RWPE2 (cell line): ENCODE measurements at places on chromosomes 7 and 10.
A peak's percentile ranks its signal among the peaks of the same experiment; 100 is the strongest.

GRCh38 chr7:155998328-155998691 lies 186.0 kb upstream of the SHH start:
- no peaks in the 10 kb centered on the region for H3K36me3 ChIP-seq
- H3K4me3 ChIP-seq, result no peak overlapping the region
- no peak for DNase-seq

DNA sequence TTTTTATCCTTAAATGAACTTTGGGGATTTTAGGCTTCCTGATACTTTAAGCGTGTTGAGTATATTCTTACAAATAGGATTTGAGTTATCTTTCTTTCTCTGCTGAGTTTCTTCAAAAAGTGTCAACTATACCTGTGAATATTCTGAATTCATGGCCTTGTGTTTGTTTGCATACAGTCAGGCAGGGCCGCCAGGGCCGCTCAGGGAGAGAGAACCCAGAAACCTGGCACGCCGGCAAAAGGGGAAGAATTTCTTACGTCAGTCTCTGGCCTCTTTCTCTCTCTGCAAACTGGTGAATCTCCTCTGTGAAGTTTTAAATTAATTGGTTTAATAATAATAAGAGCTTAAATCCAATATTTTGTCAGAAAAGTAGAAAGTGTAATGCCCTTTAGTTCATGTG lies 29.3 kb upstream of the BNIP3 start:
- DNase-seq, result no peak
- no peak overlapping the region for H3K27ac ChIP-seq

- H3K4me1 ChIP-seq, result no peaks in the 10 kb centered on the region
- peaks cover 59% of the 10 kb centered on the region for H3K36me3 ChIP-seq
- DNase-seq, result no peak
These were observed 39.8 kb downstream of the WAPL start for GRCh38 chr10:86481761-86482160.

DNA sequence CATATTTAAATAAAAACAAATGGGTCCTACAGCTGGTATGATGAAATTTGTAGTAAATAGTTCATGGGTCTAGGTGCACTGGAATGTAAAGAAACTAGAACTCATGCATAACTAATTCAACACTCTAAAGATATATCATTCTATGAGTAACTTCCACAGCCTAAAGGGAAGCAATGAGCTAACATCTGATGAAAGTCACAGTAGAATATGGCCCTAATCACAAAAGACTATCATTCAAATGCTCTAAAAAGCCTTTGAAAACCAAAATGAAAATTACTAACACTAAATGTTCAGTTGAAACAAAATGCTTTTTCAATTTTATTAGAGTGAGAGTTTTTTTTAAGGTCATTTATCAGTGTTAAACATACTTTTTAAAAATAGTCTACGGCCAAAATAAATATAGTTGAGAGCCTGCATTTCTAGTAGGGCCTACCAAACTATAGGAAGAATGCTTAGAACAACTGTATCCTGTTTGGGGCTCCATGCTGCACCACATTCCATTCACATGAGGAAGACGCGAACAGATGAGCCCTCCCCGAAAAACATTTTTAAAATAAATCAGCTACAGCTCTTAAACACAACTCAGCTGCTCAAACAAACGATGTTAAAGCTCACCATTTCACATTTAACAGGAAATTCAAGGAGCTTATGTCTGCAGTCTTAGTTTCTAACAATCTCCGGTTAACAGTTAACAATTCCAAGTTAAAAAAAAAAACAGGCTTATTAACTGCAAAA lies 134.5 kb downstream of the NRBF2 start:
- H3K27me3 ChIP-seq, result no peaks in the 10 kb centered on the region
- peak overlapping the region; percentile 90 for H3K27ac ChIP-seq
- peak overlapping the region; percentile 41 for H3K4me3 ChIP-seq
- no peak for DNase-seq
- H3K36me3 ChIP-seq, result peaks cover 23% of the 10 kb centered on the region

DNA sequence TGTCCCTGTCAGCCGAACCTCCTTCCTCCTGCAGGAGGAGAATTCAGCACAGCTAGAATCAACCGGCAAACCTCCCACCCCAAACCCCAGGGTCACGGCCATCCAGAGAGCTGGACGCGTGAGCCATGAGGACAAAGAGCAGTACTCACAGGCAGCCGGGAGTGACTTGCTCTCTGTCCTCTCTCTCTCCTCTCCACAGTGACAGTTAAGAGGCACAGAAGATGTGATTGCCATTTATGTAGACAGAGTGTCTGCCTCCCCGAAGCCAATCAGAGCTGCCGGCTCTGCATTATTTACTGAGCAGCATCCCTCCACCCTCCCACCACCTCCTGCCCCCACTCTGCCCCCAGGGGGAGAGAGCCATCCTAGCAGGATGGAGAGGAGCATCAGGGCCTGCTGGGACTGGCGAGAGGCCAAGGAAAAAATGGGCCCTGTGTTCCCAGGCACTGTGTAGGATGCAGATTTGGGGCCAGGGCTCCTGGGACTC lies 4.3 kb downstream of the DDC start:
- H3K4me3 ChIP-seq, result no peak overlapping the region
- peaks cover 14% of the 10 kb centered on the region for H3K27me3 ChIP-seq
- no peaks in the 10 kb centered on the region for H3K4me1 ChIP-seq

DNA sequence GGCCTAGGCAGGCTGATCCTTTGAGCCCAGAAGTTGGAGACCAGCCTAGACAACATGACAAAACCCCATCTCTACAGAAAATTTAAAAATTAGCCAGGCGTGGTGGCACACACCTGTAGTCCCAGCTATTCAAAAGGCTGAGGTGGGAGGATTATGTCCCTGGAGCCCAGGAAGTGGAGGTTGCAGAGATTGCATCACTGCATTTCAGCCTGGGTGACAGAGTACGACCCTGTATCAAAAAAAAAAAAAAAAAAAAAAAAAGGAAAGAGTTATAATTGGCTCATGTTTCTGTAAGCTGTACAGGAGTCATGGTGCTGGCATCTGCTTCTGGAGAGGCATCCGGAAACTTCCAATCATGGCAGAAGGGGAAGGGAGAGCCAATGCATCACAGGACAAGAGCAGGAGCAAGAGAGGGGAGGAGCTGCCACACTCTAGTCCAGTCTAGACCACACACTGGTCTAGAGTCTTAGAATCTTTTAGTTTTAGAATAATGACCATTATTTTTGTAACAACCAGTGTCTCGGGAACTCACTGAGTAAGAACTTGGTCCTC lies 16.8 kb downstream of the DOCK1 start:
- H3K36me3 ChIP-seq, result peaks cover 8% of the 10 kb centered on the region; the same call in 1 of the 2 replicates
- peaks cover 19% of the 10 kb centered on the region for H3K4me1 ChIP-seq
- DNase-seq, result no peak

GRCh38 chr7:98753989-98754479 lies 115.8 kb downstream of the TMEM130 start:
- DNase-seq, result no peak
- H3K36me3 ChIP-seq, result no peaks in the 10 kb centered on the region
- H3K4me3 ChIP-seq, result no peak overlapping the region
- no peak overlapping the region for H3K27ac ChIP-seq
- no peaks in the 10 kb centered on the region for H3K27me3 ChIP-seq
- no peaks in the 10 kb centered on the region for H3K4me1 ChIP-seq

DNA sequence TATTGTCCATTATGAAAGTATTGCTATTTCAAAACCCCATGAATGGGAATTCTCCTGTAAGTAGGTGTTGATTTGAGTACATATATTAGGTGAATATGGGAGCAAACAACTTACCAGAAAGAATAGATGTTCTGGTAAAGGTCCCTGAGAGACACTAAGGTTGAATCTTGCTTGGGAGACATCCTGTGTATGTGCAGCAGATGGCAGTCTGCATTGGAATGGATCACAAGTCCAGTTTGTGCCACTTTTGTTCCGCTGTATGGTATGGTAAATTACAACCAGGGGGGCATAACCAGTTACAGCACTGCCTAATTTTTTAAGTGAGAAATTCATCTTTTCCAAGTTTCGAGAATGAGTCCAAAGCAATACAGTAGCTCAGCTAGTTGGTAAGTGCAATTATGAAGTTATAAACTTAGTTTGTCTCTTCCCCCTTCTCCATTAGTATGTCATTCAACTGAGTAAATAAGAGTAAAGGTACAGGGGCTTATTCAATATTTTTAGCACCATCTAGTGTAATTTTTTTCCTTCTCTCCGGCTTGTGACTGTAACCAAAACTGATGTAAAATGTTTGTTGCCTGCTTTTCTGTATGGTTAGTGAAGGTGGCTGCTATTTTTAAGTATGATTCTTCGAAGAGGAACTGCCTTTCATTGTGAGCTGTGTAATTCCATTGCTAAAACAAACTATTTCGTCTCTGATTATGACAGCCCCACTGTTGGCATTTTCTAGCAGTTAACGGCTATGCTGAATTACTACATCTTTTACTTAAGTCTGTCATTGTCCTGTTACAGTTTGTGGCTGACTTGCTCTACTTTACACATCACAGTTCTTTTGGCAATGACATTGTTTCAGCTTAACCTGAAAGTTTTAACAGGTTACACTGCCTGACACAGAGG lies 2.8 kb downstream of the MCU start:
- no peak overlapping the region for H3K27ac ChIP-seq
- no peak overlapping the region for H3K4me3 ChIP-seq
- H3K4me1 ChIP-seq, result peaks cover 19% of the 10 kb centered on the region

DNA sequence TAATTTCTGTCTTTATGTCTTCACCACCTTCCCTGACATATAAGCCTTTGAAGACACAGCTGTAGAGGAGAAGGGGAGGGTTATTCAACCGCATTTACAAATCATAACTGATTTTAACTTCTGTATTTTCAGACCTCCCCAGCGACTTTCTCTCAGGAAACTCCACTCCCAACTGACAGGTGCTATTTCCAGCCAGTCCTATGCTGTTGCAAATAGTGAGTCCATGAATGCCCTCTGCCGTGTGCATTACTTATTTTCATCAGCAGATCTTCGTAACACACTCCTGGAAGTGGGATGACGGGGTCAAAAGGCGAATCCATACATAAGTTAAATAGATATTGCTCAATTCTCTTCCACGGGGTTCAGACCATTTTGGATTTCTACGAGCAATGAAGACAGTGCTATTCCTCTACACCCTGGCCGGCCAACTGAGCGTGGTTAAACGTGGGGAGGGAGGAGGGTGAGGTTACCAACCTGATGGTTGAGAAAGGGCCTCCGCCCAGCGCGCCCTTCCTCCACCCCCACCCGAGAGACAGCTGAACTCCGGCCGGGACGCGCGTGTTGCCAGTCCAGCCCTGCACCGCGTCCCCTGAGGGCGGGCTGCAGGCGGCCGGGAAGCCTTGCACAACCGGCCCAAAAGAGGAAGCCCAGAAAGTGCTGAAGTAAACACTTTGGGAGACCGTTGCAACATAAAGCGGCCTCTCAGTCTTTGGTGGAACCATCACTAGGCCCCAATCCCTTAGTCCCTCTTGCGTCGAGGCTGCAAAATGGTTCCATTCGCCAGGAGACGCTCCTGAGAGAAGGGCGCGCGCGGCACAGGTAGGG lies at the start of gene APBB1IP:
TSS of gene APBB1IP (plus strand) at position 705 of the 825 bp plus-strand sequence. CDS start 53,986 bp downstream, outside the sequence.
- peaks cover 50% of the 10 kb centered on the region for H3K27me3 ChIP-seq
- no peak for DNase-seq
- H3K36me3 ChIP-seq, result no peaks in the 10 kb centered on the region
- no peak within 1 kb of the TSS for H3K4me3 ChIP-seq
- no peak within 1 kb of the TSS for H3K27ac ChIP-seq
- no peaks in the 10 kb centered on the region for H3K4me1 ChIP-seq

GRCh38 chr7:15985587-15986384 lies 299.3 kb upstream of the MEOX2 start:
- no peaks in the 10 kb centered on the region for H3K4me1 ChIP-seq
- H3K36me3 ChIP-seq, result no peaks in the 10 kb centered on the region

DNA sequence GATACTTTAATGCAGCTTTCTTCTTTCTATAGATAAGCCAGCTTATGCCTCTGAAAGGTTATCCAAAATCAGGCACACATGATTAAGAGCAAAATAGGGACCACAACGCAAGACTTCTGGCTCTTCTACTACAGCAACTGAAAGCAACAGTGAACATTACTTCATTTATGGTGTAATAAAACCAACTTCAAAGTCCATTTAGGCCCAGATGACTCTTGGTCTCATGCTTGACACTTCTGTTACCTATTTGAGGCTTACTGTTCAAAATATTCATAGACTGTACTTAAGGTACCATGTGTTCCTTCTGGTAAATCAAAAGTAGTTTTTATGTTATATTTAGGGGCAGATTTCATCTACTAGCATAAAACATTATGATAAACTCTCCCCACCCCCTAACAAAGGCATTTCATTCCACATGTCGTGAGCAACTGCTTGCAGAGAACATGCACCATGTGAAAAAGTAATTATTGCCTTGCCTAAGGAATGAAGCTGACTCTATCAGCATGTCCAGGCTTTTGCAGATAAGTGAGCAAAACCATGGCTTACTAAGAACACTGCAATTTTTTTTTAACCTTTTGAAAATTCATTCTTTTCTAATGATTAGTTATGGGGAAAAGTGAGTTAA lies 154.9 kb upstream of the ITGB1 start:
- no peak overlapping the region for H3K27ac ChIP-seq
- H3K4me1 ChIP-seq, result peaks cover 34% of the 10 kb centered on the region
- no peak overlapping the region for H3K4me3 ChIP-seq
- H3K36me3 ChIP-seq, result no peaks in the 10 kb centered on the region
- no peaks in the 10 kb centered on the region for H3K27me3 ChIP-seq

GRCh38 chr10:29642990-29643389 lies 8.2 kb upstream of the SVIL start:
- H3K4me1 ChIP-seq, result peaks cover 22% of the 10 kb centered on the region
- DNase-seq, result no peak
- H3K27me3 ChIP-seq, result no peaks in the 10 kb centered on the region

- no peaks in the 10 kb centered on the region for H3K4me1 ChIP-seq
- no peaks in the 10 kb centered on the region for H3K36me3 ChIP-seq
- no peaks in the 10 kb centered on the region for H3K27me3 ChIP-seq
- H3K4me3 ChIP-seq, result no peak overlapping the region
These were observed 181.8 kb upstream of the FERD3L start for GRCh38 chr7:19327018-19327417.

- H3K4me3 ChIP-seq, result no peak overlapping the region
- H3K27me3 ChIP-seq, result no peaks in the 10 kb centered on the region
- no peak overlapping the region for H3K27ac ChIP-seq
- H3K36me3 ChIP-seq, result no peaks in the 10 kb centered on the region
- DNase-seq, result peak; percentile 52
These were observed 99.2 kb downstream of the FOXL3 start for GRCh38 chr7:388961-389701.

GRCh38 chr10:72388062-72388461 lies 33.3 kb upstream of the DNAJB12 start:
- H3K36me3 ChIP-seq, result no peaks in the 10 kb centered on the region
- no peaks in the 10 kb centered on the region for H3K27me3 ChIP-seq
- H3K4me3 ChIP-seq, result no peak overlapping the region
- no peak overlapping the region for H3K27ac ChIP-seq
- no peaks in the 10 kb centered on the region for H3K4me1 ChIP-seq

- H3K27me3 ChIP-seq, result peaks cover 4% of the 10 kb centered on the region
- no peak overlapping the region for H3K4me3 ChIP-seq
- no peaks in the 10 kb centered on the region for H3K36me3 ChIP-seq
- no peak for DNase-seq
- H3K4me1 ChIP-seq, result no peaks in the 10 kb centered on the region
These were observed 110.7 kb downstream of the ANKRD30A start for GRCh38 chr10:37236093-37236492.
